ENCODE measurements at places on chromosomes 16 and 17. TPM values are rescaled to one million over a fixed set of nuclear protein-coding genes. Genes with fewer than 3 reads are reported as not detected.

The HBQ1 gene
- not detected for total RNA-seq

The CACNG3 gene
- total RNA-seq: not detected

The SAT2 gene
- 23.3 TPM for total RNA-seq

The TNK1 gene
- under 0.01 TPM for total RNA-seq

The MYO19 gene
- 52.8 TPM for total RNA-seq

The MARF1 gene
- 14.7 TPM for total RNA-seq

The NPIPA8 gene
- 0.32 TPM for total RNA-seq

The GPR139 gene
- not detected for total RNA-seq

The PRR11 gene
- 11.2 TPM for total RNA-seq

The PPY gene
- not detected for total RNA-seq

The DECR2 gene
- total RNA-seq: 16.0 TPM

The MPDU1 gene
- total RNA-seq: 70.5 TPM

The HSF5 gene
- total RNA-seq: not detected

The ADAD2 gene
- total RNA-seq: not detected

The TMEM92 gene
- not detected for total RNA-seq

The RNF112 gene
- total RNA-seq: 0.64 TPM

The ZMYND15 gene
- not detected for total RNA-seq

The JUP gene
- total RNA-seq: 83.8 TPM

The KRTAP4-9 gene
- not detected for total RNA-seq

The MAP2K6 gene
- 0.32 TPM for total RNA-seq

The PRSS27 gene
- total RNA-seq: 0.97 TPM

The SCGB1C2 gene
- not detected for total RNA-seq

The DOC2A gene
- 0.32 TPM for total RNA-seq

The SPDYE4 gene
- total RNA-seq: not detected

The KCNH6 gene
- total RNA-seq: not detected

The TEKT3 gene
- not detected for total RNA-seq

The SLC6A2 gene
- total RNA-seq: not detected

The RPS15A gene
- total RNA-seq: 871 TPM

The CYGB gene
- 11.7 TPM for total RNA-seq
